ENCODE measurements at places on chromosomes 5 and 9.

DNA sequence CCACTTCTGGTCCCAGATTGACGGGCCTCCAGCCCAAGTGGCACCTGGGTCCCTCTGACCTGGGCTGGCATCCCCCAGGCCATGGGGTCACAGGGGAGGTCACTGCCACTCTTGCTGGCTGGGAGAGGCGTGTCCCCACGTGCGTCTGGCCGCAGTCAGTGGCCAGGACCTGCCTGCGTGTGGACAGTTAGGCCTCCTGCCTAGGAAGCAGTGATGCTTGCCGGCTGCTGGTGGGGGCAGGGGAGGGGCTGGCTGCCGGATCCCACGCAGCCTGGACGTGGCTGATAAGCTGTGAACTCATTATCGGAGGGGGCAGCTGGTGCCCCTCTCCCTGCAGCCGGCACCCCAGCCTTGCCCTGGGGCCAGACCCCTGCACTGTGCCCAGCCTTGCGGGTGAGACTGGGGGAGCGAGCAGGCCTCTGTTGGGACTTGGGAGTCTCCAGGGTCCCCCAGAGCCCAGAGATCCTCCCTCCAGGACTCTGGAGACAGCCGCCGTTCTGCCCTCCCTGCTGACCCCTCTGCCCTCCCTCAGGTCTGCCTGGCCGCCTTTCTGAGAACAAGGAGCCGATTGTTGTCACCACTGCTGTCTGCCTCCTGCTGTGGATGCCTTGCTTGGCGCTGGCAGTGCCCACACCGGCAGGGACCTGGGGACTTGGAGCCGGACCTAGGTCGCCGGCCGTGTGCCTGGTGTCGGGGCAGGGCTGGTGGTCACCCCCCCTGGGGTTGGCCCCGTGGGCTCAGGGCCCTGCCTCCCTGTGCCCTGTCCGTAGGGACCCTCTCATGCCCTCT, 12.3 kb downstream of the RXRA start:
- no peak for DNase-seq

GRCh38 chr5:55187370-55187769, 14.4 kb upstream of the CDC20B start:
- no peak for DNase-seq

- DNase-seq = no peak
Measured at GRCh38 chr9:128419061-128419925, 1.4 kb upstream of the CERCAM start.

- DNase-seq = no peak
Measured at GRCh38 chr9:16974436-16974835, 104.0 kb upstream of the BNC2 start.

- no peak for DNase-seq
Measured at GRCh38 chr9:101167490-101168134, 139.1 kb downstream of the PLPPR1 start.

DNA sequence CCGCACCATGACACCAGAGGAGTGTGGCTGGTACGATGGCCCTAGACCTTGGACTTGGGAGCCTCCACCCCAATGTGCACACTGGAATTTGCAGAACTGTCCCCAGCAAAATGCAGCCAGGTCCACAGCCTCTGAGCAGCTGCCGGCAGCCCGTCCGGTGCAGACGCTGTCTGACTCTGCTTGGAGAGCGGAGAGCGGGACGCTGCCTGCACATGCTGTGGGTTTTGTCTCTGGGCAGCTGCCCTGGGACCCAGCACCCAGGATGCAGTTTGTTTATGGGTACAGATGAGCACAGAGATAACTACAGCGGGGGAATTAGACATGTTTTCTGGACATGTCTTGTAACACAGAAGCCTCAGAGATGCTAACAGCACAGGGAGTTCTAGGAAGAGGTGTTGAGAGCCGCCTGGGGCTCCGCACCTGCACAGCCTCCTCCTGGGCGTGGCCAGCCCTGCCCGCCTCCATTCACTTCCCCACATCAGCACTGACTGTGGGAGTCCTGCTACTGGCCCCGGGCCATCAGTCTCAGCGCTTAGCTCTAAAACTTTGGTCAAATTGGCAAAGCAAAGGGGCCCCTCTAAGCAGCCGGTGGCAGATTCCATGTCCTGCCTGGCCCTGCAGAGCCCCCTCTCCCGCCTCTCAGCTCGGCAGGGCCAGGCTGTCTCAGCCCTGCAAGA, 159.6 kb downstream of the IRX2 start:
- no peak for DNase-seq

DNA sequence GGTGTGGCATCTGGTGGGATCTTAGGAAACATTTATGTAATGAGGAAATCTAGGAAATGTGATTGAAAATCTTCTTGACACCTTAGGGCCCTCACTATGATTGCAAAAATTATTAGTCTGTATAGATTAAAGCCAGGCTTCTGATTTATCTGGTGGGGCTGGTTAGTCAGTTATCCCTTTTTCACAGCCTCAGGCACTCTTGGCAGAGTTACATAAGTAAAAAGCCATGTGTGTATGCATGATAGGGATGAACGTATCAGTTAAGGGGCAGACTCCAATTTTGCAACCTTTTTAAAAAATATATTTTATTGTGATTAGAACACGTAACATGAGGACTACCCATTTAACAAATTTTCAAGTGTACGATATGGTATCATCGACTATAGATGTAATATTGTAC, 30.6 kb upstream of the RAB14 start:
- no peak for DNase-seq

GRCh38 chr5:67338421-67338820, 141.8 kb upstream of the CD180 start:
- no peak for DNase-seq

DNA sequence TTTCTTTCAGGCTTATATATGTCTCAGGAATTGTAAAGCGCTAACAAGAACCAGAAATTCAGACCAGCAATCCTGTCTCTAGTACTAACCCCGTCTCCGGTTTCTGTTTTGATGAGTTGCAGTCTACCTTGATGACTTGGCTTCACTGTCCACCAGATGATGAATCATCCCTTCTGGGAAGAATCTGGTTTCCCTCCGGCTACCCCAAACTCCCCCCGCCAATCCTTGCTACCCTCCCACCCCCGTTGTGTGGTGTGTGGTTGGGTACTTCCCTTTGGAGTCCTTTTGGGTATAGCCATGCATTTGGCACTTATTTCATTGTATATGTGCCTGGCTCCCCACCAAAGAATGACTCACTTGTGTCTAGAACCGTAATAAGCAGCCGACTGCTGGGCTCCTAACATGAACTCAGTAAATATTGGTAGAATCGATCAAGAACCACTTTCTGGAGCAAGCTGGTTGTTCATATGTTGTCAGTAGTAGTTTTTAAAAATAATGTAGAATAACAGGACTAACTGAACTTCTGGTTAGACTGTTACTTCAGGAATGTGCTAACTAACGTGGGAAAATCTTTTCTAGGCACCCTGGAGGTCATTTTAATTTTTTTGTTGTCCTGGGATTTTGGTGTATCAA, 8.3 kb upstream of the TGFBI start:
- DNase-seq = no peak

DNA sequence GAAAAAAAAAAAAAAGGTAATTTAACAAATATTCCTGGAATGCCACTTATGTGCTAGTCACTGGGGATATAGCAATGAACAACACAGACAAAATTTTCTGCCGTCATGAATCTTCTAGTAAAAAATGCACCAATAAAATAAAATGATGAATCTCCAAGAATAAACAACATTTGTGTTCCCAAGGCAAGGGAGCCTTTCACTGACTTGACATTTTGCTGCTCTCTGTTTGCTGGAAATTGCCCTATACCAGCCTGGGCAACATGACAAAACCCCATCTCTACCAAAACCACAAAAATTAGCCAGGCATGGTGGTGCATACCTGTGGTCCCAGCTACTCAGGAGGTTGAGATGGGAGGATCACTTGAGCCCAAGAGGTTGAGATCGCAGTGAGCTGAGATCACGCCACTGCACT, 64.5 kb upstream of the ERBIN start:
- no peak for DNase-seq

DNA sequence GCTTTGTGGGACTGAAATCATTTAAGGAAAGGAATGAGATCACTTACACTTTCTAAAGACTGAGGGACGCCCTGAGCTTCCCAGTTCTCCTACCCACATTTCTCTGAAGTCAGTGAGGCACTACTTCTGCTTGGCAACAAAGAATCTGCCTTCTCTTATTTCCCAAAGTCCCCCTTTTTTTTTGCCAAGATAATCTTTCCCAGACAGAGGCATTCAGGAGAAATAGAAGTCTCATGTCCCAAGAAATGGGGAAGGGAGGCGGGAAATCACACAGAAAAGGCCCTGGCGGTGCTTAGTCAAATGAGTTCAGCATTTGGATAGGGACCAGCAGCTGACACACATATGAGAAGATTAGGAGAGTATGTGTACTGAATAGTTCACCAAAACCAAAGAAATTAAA, 159.7 kb downstream of the MUSK start:
- no peak for DNase-seq

- DNase-seq = no peak
Measured at GRCh38 chr5:10719965-10720364, 41.1 kb downstream of the DAP start.

DNA sequence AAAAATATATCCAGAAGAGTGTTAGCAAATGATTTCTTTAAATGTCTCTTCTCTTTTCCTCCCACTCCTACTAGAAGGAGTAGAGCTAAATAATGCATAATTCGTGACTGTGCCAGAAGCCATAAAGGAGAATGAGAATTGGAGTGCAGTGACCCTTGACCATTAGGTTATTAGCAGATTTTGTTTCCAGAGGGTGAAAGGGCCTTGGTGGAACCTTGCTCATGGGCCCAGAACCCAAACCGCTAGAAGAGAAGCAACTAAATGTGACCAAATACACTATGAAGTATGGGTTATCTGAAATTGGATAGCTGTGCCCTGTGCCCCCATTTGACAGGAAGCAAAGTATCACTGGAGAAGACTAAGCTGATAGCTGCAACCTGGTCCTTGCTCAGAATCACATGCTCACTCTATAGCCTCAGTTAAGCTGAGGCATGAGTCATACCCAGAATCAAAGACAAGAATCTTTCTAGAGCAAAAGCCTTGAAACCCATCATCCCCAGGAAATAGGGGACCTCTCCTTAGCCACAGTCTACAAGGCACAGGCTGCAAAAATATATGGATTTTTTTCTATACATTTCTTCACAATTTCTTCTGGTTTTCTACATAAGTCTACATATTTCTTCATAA, 36.3 kb downstream of the CAPSL start:
- DNase-seq = no peak

GRCh38 chr9:70510157-70510770, 95.8 kb upstream of the KLF9 start:
- DNase-seq = no peak

DNA sequence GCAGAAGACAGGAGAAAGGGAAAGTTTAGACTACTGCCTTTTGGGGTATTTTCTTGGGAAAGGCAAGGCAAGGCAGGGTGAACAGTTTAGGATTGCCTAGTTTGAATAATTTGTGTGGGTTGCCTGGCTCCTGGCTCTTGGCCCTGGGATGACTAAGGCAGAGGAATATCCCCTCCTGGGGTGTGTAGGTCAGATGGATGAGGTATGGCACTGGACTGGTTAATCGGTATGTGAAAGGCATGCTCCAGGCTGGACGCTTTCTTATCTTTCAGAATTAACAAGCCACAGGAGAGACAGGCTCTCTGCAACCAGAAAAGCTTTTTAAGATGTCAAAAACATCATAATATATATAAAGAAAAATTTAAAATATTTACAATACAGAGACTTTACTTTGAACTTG, 58.6 kb downstream of the STARD4 start:
- DNase-seq = no peak

DNA sequence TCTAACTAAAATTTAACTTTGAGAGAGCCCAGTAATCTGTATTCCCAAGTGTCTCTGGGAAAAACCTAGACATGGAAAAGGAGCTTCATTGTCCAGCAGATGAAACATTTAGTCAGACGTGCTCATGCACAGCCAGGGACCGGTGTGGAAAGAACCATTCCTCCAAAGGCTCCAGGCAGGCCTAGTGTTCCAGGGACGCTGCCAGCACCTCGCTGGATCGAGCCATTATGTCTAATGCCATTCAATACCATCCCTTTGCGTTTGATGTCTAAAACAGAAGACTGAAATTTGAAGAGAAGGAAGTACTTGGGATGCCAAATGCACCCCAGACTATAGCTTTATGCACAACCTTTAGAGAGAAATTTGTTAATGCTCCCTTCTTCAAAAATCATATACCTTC, 1.4 kb upstream of the CHSY3 start:
- DNase-seq = no peak

Measured in activated T-helper 1 cell treated with anti-CD3 and anti-CD28 coated beads, Interleukin-2, amount 50 U/mL, for 16 hours (primary cell).